GM04503 (cell line): ENCODE measurements at places on chromosomes 1 and 21.

- DNase-seq, result no peak
These were observed 2.7 kb downstream of the PDE9A start for GRCh38 chr21:42655796-42656770.

GRCh38 chr1:20381045-20381641, 90.5 kb downstream of the VWA5B1 start:
- DNase-seq, result no peak

GRCh38 chr21:20875742-20876141, 122.5 kb upstream of the NCAM2 start:
- no peak for DNase-seq

DNA sequence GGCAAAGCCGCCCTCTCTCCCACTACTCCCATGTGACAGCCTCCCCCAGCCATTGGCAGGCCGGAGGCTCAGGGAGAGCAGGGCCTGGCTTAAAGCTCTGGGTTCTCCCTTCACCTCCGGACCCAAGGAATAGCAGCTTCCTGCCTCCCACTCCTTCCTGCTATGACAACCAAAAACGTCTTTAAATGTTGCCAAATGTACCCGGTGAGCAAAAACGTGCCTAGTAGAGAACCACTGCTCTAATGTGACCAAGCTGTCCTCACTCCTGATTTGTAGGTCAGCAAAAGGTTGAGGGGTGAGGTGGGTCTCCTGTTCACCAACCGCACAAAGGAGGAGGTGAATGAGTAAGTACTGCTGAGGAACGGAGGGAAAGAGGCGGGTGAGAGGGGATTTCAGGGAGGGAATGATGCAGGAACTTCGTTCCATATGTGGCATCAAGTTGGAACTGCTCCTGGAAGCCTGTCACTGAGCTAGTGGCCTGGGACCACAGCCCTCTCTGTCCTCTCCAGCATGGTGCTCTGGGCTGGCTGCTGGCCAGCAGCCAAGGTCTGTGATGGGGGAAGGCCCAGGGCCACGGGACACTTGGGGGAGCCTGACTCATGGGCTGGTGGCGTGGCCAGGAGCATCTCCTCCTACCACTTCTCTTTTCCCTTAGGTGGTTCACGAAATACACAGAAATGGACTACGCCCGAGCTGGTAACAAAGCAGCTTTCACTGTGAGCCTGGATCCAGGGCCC, 5.7 kb downstream of the MRTO4 start:
- DNase-seq, result no peak

DNA sequence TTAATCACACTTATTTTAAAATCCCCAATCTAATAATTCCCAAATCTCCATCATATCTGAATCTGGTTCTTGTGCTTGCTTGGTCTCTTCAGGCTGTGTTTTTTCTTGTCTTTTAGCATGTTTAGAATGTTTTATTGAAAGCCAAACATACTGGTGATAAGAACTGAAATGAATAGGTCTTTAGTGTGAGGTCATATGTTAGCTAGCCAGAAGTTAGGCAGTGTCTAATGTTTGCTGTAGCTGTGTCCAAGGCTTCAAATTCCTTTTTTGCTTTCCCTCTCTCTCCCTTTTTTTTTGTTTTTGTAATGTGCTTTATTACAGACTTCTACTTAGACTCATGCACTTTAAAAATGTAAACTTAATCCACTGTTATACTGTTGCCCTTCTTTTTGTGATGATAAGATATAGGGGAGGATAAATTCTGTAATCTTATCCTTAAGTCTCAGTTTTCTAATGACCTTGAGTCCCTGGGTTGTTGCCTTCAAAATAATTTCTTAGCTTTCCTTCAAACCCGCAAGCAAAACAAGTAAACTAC, 725.1 kb downstream of the BRINP3 start:
- DNase-seq, result no peak

GRCh38 chr1:172162236-172162635, 258.2 kb upstream of the C1orf105 start:
- no peak for DNase-seq

- no peak for DNase-seq
These were observed 1.5 kb upstream of the SYDE2 start for GRCh38 chr1:85202092-85202863.

DNA sequence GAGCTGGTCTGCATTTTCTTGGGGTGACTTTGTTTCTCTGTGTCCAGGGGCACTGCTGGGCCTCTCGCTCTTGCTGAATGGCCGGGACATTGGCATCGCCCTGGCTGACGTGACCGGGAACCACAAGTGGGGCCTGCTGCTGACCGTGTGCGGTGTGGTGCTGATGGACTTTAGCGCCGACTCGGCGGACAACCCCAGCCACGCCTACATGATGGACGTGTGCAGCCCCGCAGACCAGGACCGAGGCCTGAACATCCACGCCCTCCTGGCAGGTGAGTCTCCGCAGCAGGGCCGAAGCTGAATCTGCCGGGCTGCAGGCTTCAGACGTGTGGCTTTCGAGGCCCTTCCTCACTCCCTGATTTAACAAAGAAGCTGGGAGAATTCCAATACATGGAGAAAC, 7.9 kb downstream of the SLC45A1 start:
- DNase-seq, result no peak

DNA sequence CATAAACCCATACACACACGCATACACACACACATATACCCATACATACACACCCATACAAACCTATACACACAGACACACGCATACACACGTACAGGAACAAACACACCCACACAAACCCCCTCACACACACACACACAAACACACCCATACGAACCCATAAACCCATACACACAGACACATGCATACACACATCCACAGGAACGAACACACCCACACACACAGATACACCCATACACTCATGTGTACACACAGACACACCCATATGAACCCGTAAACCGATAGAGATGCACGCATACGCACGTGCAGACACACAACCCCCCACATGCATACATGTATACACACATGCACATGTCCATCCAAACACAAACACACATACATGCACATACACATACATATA, 9.5 kb downstream of the WNT9A start:
- no peak for DNase-seq

DNA sequence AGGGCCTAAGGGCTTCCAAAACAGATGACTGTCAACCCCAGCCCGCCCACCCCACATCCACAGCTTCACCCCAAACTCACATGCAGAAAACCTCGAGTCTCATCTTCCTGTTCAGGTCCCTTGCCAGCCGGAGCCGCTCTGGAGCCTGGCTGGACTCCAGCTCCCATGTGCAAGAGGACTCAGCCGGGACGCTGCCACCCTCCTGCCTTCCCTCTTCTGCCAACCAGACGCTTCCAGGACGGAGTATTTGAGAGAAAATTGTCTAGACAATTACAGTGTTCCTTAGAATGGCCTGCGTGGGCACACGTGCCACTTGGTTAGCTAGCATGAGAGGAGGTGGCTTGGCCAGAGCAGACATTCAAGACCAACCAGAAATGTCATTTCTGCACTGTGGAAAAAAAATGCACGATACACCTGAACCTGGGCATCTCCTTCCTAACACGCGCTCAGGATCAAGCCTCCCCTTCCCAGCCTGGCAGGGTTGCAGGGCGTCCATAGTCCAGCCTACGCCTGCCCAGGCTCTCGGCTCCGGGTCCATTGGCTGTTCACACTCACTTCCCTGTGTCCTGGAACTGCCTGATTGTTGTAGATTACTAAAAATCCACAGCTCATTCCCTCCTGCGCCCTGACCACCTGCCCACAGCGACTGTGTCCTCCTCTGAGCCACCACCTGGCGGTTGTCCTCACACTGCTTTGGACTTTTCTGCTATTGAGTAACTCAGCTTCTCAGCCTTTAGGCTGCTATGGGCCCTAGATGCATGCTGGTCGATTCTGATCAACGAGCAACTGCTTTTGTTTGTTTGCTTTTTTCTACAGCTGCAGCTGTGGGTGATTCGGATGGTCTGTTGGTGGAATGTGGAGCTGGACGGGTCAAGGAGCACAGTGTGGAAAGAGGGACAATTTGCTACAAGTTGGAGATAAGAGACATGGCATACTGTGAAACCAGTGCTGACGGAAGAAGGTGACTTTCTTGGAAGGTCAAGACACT, at the start of gene CLDN14:
TSS of gene CLDN14 (minus strand) at position 708 of the 988 bp plus-strand sequence. CDS start 18,427 bp downstream, outside the sequence.
- DNase-seq, result no peak

DNA sequence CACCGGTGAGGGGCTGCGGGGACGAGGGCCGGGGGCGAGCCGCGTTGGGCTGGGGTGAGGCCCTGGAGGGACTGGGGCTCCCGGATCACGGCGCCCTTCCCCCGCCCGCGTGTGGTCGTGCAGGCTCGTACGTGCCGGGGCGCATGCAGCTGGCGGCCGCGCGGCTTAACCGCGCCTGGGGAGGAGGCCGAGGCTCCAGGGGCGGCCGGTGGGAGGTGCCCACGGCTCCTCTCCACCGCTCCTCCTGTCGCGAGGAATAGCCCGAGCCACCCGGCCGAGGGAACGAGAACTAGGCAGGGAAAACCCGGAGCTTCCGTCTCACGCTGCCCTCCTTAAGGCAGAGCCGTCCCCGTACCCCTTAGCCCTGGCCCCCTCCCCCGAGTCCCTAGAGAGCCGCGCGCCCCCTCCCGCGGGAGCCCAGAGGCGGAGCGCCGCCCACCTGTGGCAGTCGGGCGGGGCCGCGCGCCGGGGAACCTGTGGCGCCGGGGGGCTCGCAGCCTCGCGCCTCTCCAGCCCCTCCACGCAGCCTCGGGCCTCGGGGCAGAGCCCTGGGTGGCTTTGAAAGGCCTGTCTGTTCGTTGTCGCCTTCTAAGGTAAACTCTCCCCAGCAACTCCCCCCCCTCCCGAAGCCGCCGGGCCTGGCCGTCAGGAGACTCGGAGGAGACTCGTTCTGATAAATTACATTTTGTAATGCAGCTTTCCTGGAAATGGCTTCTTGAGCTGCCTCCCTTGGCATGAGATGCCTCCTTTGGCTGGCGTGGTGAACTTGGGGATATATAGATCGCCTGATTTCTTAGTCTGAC, 746 bp downstream of the AK4 start:
- no peak for DNase-seq

DNA sequence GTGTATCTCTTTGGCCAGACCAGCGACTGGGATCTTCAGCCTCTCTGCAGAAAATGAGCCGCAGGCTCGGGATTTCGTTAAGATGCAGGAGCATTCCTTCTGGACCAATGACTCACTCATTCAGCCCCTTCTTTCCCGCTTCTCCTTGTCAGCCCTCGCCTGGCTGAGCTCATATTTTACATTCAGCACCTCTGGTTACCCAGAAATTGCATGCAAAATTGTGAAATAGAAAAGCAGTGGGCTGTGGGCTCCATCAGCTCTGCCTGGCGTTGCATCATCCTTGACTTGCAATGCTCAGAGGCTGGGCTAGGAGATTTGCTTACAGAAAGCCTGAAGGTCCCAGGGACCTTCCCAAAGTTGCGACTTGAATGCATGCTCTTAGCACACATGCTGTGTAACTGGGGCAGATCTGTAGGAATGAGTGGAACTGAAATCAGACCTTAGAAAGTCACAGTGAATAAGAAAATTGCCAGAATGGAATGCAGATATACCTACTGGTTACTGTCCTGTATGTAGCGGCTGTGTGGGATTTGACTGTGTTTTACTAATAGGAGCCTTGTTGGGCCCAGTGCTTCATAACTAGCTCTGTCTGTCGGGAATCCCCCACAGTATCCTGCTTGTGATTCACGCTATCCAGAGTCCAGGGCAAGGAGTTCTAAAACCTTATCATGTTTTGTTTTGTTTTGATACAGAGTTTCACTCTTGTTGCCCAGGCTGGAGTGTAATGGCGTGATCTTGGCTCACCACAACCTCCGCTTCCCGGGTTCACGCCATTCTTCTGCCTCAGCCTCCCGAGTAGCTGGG, 444.8 kb downstream of the KIF26B start:
- peak; percentile 90 for DNase-seq

DNA sequence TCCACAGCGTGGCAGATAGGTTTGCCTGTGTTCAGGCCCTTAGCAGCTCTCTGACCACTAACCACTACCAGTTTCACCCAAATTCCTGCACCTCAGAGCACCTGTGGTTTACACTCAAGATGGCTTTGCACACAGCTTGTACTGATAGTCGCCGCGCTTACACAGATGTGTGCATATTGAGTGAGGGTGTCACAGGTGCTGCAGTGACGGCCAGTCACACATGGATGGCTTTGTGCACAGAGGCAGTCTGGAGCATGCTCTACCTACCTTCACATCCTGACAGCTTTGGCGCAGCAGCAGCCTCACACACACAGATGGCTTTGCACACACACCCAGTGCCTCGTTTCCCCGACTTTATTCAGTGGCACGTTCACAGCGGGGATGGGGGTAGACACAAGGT, 7.5 kb downstream of the DMAP1 start:
- no peak for DNase-seq

DNA sequence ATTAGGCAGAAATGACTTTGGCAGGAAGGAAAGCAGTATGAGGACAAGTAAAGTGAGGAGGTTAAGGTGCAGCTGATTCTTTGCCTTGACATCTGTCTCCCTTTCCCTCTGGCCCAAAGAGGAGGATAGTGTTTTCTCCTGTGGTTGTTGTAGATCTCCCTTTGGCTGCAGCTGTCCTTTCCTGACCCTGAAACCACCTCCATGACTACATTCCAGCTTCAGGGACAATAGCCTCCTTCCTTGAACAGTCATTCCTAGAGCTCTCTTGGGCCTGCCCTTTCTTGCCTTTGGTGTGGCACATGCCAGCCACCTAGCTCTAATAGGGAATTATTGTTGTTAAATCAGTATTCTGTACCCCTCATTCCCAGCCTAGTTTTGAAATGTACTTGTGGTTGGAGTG, 6.2 kb downstream of the ZMYM1 start:
- no peak for DNase-seq

- DNase-seq, result no peak
These were observed 2.6 kb downstream of the PTAFR start for GRCh38 chr1:28173980-28174297.

DNA sequence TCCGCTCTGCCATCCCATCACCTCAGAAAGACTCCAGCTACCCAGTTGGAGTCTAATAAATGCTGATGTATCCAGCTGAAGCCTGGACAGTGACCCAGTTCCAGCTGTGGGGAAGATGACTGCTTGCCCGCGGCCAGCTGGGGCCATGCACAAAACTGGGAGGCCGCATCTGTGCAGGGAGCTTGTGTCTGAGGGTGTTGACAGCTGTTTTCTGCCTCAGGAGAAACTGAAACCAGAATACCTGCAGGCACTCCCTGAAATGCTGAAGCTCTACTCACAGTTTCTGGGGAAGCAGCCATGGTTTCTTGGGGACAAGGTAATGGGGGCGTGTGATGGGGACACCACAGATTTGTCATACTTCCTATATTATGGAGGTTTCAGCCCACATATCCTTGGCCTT, 3.2 kb downstream of the GSTM2 start:
- DNase-seq, result no peak

DNA sequence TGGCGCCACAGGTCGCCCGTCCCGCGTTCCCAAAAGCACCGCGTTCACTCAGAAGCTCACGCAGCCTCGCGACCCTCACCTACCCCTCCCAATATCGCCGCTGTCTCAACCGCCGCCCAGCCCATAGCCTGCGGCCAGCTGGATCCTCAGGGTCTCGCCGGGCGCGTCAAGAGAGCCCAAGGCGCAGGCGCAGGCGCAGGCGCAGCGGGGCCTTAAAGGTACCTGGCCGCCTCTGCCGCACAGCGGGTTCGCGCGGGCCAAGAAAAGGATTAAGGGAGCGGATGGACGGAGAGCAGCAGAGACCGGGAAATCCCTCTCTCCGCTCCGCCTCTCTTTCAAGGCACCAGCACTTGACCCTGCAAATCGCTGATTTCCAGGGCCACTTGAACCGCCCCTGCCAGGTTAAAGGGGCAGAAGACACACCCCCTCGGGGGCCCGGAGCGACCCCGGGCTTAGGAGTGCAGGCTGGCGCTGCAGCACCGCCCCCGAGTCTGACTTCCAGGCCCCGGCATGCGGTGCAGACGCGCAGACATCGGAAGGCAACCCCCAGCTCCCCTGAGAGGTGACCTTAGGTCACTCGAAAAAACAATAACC, at the start of gene NBPF20:
TSS of gene NBPF20 (minus strand) at position 168 of the 594 bp plus-strand sequence. CDS start 20,331 bp downstream, outside the sequence.
- peak; percentile 6 for DNase-seq

GRCh38 chr1:206727981-206728696, 42.4 kb upstream of the IL19 start:
- DNase-seq, result no peak

- no peak for DNase-seq
These were observed 7.7 kb downstream of the CACNA1E start for GRCh38 chr1:181490740-181491712.
